CMK (cell line): ENCODE measurements at places on chromosomes 3 and 15.

DNA sequence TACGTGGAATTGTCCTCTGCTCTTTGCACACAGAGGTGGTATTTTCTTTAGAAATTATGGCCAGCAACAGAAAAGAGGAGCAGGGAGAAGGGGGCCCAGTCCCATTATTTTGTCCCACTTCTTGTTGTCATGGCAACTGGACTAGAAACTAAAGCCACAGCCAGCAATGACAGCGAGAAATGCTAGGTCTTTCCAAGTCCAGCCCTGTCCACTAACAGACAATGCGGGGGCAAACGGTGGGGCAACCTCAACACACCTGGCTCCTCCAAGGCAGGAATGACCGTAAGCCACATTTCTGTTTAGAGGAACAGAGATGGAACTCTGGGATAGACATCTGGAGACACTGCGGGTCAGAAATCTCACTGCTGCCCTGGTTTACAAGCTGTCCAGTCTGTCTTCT lies 107.3 kb downstream of the RFTN1 start:
- no peak for DNase-seq

DNA sequence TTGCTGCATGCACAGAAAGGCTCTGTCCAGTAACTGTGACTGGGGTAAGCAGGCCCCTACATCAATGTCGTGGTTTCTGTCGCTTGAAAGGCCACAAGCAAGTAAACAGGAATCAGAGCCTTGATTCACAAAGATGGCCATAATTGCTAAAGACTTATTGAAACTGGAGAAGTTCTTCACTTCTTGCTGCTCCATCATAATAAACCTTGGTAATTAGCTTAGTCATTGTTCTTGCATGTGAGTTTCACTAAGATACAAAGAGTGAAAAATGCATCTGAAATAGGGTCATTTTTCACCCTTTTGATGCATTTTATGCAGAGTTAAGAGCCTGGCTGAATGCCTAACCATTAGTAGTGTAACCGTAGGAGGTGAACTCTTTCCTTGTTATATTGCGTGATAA lies 3.2 kb downstream of the SEMA6D start:
- no peak for DNase-seq

DNA sequence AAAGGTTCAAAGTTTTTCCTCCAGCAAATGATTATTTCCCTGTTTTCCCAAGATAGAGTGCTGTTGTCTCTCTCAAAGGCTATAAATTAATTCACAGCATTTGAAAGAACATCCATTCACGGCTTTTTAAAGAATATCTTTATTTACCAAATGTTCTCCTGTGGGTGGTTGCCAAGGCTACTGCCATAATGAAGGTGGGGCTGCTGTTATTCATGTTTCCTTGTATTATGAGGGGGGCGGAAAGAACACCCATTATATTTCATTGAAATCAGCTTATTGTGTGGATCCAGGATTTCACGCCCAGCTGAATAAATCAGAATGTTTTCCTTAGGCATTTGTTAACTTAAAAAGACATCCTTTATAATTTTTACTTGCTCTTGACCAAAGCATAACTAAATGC lies 10.1 kb downstream of the SRP14 start:
- no peak for DNase-seq

GRCh38 chr3:169454823-169455222 lies 208.7 kb downstream of the MECOM start:
- no peak for DNase-seq

DNA sequence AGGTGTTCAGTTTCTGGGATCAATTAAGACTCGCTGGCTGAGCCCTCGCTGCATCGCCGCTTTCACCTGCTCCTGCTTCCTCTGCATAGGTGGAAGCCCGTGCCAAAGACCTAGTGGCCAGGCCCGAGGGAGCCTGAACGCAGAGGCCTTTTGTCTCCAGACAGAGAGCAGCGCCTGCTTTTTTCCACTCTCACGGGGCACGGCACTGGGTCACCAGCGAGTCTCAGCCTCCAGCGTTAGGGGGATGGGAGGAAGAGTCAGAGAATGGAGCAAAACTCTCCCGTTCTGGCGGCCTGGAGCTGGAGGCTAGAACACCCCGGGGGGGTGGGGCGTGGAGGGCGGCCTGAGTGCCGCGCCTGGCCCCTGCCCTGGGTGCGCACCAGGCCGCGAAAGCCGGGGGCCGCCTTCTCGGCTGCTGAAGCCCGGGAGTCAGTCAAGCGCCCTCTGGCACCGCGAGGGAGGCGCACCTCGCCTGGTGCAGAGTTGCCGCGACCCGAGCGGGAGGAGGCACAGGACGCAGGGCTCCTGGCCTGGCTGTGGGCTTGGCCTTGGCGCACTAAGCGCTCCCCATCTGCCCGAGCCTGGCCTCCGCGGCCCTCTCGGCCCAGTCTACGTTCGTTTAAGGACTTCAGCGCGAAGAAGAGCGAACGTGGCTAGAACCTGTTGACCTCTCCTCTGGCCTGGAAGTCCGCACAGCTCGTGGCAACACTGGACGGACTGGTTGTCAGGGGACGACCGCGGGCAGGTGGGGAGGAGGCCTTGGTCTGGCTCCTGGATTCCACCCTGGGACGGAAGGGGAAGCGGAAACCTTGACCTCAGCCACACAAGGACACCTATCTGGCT lies 21.5 kb downstream of the NR2F2 start:
- no peak for DNase-seq

GRCh38 chr3:146314871-146315270 lies 64.0 kb upstream of the PLSCR4 start:
- DNase-seq, result no peak

- no peak for DNase-seq
Measured at GRCh38 chr3:141060327-141060726, 9.2 kb downstream of the SPSB4 start.

- no peak for DNase-seq
Measured at GRCh38 chr15:36067483-36068274, 511.7 kb upstream of the CDIN1 start.

GRCh38 chr3:73036694-73037591 lies 24.5 kb upstream of the EBLN2 start:
- no peak for DNase-seq

GRCh38 chr15:79918278-79918677 lies 21.5 kb upstream of the MTHFS start:
- DNase-seq, result no peak

- DNase-seq, result no peak
Measured at GRCh38 chr3:5799398-5799797, 611.9 kb downstream of the EDEM1 start.

- DNase-seq, result no peak
Measured at GRCh38 chr3:14791343-14791945, 27.3 kb upstream of the FGD5 start.

DNA sequence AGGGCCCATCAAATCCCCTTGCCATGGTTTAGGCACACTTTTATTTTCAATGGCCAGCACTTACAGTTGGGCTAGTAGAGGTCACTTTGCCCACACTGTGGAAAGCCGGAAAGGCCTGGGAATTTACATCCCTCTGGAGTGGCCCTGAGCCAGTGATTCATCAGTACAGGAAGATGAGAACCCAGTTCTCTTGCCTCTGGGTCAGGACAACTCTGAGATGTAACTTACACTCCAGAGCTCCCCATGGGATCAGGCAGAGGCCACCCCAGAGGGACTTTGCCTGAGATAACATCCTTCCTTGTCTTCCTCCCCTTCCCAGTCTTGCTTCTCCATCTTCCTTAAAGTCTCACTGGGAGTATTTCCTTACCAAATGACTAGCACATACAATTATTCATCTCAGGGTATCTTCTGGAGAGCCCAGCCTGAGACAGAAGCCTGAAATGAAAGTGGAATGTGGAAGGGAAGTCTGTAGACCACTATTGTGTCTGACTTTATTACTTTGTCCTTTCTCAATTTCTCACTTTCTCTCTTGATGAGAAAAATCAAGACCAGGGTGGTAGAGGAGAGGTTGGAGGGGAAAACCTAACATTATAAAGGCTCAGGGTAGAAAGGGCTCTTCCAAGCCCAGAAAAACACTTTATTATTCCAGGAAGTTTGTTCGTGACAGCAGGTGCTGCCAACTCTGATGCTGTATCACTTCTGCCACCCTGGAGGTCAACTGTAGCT lies 220.8 kb downstream of the ZNF621 start:
- no peak for DNase-seq

DNA sequence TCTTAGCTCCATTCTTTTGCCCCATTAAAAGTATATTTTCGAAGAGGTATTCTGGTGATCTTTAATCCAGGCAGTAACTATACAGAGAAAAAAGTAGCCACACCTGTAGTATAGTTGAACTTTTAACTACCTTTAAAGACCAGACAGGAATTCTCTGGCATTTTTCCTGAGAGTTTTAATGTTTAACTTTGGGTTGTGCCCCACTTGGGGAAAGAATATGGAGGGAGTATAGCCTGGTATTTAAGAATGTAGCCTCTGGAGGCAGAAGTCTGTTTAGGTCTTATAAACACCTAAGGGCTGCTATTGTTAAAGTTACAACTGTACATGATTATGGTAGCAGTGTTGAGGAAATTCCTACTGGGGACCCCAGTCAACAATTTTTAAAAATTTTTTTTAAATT lies 19.3 kb downstream of the C3orf85 start:
- no peak for DNase-seq

DNA sequence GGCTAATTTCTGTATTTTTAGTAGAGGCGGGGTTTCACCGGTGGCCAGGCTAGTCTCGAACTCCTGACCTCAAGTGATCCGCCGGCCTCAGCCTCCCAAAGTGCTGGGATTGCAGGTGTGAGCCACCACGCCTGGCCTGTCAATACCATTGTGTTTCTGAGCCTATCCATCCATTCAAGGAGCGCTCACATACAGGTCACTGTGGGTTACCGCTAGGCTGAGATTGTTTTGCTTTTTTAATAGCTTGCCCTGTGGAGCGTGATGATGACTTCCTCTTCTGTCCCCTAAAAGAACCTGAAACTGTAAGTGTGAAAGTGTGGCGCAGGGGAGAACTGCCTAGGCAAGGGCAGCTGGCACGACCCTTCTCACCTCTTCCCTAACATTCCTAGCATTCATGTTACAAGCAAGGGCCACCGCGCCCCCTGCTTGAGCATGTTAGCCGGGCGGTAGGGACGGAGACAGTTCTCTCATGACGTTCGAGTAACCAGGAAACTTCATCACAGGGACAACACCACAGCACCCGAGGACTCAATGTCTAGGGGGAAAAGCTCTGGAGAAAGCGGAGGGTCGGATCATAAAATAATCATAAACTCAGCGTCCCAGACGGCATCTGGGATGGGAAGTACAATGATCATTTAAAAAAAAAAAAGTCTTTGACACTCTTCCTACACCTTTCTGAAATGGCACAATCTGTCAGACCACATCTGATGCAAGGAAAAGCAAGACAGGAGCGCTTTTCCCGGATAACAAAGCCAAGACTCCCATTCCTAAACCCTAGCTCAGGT lies 790 bp downstream of the LAMP3 start:
- DNase-seq, result no peak

- DNase-seq, result no peak
Measured at GRCh38 chr3:49868862-49869466, 742 bp downstream of the CAMKV start.

DNA sequence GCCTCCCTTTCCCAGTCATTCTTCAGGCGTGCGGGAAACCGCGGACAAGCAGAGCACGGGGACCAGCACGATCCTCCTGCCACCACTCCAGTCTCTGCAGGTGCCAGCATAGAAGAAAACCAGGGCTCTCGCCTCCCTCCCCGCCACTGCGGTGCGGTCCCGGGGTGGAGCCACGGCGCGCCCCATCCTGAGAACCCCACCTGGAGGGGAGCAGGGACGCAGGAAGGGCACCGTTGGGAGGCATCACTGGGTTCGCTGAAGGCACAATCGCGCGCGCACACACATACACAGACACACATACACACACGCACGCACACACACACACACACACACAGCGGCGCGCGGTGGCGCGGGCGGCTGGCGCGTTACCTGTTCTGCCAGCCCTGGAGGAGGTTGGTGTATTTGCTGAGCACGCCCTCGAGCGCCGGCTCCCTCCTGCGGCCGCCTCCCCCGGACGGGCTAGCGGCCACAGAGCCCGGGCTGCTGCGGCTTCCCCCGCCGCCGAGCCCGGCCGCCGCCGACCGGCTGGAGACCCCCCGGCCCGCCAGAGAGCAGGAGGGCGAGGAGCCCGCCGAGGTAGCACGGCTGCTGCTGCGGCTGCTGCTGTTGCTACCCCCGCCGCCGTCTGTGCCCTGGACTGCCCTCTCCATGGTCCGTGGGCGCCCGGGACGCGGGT lies 394 bp downstream of the OSBPL10 start:
- DNase-seq, result no peak

DNA sequence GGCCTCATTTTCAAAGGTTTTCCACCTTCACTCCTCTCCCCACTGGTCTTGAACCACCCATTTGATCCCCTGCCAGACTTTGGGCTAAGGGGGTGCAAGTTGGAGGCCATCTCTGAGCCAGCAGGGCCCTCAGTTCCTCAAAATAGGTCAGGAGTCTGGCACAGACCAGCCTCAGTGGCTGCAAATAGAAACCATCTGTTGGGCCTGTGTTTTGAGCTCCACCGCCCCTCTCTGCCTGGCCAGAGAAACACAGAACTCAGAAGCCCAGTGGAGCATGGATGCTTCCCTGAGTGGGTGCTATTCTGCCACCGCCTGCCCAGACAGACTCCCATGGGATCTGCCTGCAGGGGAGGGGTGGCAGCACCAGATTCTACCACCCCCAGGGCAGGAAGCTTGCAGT lies 56.3 kb downstream of the CORO2B start:
- DNase-seq, result no peak
